ENCODE measurements at places on chromosomes 1 and 21.

GRCh38 chr1:30742963-30743559 lies 14.5 kb downstream of the LAPTM5 start:
- DNase-seq: no peak

- DNase-seq: no peak
Observed at GRCh38 chr1:18629659-18630510, 761 bp upstream of the PAX7 start.

DNA sequence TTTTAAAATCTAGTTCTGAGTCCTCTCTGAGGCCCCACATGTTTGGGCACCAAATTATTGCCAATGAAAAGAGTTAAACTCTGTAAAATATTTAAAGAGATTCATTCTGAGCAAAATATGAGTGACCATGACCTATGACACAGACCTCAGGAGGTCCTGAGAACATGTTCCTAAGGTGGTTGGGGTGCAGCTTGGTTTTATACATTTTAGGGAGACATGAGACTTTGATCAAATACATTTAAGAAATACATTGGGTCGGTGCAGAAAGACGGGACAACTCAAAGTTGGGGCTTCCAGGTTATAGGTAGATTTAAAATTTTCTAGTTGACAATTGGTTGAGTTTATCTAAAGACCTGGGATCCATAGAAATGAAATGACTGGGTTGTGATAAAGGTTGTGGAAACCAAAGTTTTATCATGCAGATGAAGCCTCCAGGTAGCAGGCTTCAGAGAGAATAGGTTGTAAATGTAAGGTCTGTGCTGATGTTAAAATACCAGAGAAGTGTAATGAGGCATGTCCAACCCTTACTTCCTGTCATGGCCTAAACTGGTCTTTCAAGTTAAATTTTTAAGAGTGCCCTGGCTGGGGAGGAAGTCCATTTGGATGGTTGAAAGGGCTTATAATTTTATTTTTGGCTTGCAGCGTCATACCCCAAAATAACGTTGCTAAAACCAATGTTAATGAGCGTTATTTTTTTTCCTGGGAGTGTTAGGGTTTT lies 274.9 kb downstream of the NUF2 start:
- DNase-seq: no peak

DNA sequence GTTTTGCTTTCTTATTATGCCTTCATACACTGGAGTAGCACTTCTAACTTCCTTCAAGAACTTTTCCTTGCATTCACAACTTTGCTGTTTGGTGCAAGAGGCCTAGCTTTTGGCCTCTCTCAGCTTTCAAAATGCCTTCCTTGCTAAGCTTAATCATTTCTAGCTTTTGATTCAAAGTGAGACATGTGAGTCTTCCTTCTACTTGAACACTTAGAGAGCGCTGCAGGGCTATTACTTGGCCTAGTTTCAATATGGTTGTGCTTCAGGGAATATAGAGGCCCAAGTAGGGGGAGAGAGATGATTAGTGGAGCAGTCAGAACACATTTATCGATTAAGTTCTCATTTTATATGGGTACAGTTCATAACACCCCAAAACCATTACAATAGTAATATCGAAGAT lies 12.4 kb downstream of the ANGEL2 start:
- DNase-seq: no peak

DNA sequence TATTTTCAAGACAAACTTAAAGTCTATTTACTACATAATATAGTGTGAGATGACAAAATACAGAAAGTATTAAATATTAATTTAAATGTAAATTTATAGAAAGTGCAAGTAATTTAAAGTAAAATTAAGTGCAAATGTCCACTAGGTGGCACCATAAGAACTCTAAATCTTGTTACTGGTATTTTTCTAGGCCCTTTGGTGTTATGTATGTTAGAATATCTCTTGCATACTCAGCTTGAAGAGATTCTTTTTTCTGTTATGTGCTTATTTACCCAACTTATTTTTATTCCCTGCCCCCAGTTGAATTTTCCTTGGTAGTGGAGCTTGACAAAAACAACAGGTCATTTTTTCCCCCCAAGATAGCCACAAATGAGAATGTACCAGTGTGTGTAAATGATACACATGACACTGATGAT lies 71.5 kb downstream of the RPS6KC1 start:
- peak; percentile 13 for DNase-seq

DNA sequence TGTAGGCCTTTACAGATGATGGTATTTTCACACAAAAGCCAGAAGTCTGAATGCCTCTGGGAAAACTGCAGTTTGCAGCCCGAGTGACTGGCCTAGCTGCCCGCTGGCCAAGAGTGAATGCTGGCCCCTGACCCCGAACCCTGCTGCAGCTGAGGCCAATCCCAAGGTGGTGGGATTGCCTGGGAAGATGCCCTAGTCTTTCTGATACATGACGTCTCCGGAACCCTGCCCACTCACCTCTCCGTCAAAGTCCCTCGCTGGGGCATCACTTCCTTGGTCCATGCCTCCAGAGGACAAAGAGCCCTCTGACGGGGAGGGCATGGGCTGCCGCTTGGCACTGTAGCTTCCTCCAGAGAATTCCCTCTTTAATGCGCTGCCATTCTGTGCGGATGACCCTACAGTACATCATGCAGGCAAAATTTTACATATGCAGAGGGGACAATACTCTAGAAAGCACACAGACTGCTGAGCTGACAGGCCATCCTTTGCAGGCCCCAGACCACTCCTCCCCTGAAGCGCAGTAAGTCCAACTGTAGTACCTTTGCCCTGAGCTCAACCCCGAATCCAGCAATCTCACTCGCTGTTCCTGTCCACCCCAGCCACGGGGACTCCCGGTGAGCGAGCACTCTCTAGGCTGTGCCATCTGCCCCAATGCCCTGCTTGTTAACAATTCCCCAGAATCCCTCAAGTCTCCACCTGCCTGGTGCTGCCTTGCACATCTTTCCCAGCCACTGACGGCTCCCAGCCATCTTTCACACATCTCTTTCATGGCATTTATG lies 54.7 kb downstream of the COQ8A start:
- DNase-seq: no peak

GRCh38 chr1:84171481-84171880 lies 27.4 kb downstream of the PRKACB start:
- no peak for DNase-seq

DNA sequence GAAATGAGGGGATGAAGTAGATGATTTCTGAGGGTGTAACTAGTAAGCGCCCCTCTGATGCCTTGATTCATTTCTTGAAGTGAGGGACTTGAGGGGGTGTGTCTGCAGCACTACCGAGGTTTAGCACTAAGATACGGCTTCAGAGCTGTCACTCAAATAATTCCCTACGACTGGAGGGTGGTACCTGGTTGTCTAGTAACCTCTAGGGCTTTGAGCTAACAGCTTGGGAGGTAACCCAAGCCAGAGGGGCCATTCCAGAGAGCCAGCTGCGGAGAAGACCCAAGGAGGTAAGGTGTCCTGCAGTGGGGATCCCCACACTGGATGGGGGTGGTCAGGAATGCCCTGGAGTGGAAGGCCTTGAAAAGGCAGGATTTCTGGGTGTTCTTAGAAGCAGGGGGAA lies at the start of gene TTC24:
TTC24 (plus strand) TSS at position 252 of the 400 bp plus-strand sequence. CDS start 1,642 bp downstream, outside the sequence.
- no peak for DNase-seq

DNA sequence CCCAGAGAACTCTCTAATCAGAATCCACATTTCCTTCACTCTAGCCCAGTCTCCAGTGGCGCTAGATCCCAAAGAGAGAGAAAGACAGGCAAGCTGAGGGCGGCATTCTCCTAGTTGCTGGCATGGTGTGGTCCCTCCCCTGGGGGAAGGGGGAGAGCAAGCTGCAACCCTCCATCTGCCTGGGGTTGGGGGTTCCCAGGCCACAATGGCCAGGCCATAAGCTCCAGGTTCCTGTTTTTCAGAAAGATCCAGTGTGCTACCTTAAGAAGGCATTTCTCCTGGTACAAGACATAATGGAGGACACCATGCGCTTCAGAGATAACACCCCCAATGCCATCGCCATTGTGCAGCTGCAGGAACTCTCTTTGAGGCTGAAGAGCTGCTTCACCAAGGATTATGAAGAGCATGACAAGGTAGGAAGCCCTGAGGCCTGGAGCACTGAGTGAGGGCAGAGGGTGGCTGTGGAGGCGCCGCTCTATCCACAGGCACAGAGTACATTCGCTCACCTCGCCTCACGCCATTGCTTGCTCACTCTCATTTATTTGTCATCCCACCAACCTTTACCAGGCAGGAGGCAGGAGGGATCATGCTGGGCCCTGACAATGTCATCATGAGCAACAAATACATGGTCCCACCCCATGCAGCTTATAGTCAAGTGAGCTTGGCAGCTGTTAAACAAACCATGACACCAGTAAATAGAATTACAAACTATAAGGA lies 6.6 kb downstream of the CSF1 start:
- DNase-seq: no peak

DNA sequence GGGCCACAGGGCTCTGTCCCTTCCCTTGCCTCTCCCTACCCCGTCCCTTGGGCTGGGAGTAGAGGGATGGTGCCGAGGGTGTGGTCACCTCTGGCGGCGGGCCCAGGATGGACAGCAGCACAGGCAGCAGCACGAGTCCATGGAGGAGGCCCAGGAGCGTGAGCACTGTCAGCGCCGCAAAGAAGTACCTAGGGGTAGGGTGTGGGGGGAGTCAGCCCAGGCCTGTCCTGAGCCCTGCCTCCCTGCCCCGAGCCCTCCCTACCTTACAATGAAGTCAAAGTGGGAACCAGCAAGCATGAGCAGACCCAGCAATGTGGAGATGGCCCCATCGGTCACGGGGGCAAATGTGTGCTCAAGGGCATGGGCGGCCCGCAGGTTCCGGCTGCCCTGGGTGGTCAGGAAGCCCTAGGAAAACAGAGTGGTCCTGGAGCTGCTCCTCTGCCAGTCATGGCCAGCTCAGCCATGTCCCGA lies 14.7 kb downstream of the BTBD19 start:
- DNase-seq: no peak

GRCh38 chr1:163701783-163702374 lies 380.1 kb downstream of the NUF2 start:
- no peak for DNase-seq

GRCh38 chr1:244337839-244338238 lies 113.9 kb downstream of the ADSS2 start:
- no peak for DNase-seq

DNA sequence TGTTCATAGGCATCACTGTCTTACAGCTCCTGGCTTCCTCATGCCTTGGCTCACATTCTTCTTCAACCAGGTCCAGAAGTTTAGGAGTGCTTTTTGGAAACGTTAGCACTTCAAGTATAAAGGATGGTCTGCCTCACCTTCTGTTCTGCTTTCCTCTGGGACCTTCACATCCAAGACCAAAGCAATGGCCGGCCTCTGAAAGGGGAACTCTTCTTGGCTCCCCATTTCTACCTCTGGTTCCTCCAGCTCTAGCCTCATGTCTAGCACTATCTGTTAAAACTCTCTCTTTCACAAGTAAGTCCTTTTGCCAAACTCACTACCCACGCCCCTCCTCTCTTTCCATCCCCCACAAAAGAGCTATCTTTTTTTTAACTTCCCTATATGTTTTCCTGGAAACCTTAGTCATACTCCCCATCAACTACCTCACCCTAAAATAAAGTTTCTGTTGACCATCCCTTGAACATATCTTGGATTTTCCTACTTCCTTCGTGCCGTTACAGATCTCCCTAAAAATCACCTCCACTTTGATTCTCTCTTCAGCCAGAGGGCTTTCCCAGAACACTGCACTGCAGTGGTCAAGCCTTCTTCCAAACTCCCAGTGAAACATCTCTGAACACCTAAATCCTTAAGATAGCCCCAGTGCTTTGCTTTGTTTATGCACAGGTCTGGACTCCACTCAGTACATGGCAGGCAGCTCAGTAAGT lies 7.9 kb downstream of the SORT1 start:
- DNase-seq: no peak

DNA sequence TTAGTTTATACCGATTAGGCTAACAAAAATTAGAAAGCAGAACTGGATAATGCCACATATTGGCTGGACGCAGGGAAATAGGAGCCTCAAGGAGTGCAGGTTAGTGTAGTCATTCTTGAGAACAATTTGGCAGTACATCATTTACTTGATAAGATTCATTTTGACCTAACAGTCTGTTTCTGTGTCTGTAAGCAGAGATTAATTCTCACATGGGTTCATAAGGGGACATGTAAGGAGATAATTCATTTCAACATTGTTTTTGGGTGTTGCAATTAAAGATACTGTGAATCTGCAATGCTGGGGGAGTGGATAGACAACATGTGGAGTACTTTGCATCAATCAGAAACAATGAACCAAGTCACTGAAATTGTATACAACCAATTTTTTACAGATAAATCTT lies 32.0 kb downstream of the AGO3 start:
- no peak for DNase-seq

DNA sequence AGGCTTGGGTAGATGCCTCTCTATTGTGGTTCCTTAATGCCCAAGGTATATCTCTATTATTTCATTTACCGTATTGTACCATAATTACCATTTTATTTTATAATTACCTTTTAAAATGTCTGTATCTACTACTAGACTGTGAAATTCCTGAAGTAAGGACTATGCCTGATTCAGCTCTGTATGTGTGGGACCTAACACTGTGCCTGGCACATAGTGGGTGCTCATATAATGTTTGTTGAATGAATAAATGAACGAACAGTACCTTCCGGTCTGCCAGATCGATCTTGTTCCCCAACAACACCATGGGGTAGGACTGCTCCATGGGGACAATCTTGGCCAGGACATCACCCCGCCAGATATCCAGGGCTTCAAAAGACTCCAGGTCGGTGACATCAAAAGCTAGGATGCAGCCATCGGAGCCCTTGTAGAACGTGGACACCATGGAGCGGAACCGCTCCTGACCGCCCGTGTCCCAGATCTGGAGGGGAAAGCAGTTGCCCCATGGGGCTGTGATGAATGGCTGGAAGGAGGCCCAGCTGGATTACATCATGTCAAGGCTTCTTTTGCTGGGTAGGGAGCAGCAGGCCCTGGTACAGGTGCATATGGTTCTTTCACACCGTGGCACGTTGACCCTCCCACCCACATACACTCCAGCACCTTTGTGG lies 10.8 kb downstream of the RAB7B start:
- no peak for DNase-seq

DNA sequence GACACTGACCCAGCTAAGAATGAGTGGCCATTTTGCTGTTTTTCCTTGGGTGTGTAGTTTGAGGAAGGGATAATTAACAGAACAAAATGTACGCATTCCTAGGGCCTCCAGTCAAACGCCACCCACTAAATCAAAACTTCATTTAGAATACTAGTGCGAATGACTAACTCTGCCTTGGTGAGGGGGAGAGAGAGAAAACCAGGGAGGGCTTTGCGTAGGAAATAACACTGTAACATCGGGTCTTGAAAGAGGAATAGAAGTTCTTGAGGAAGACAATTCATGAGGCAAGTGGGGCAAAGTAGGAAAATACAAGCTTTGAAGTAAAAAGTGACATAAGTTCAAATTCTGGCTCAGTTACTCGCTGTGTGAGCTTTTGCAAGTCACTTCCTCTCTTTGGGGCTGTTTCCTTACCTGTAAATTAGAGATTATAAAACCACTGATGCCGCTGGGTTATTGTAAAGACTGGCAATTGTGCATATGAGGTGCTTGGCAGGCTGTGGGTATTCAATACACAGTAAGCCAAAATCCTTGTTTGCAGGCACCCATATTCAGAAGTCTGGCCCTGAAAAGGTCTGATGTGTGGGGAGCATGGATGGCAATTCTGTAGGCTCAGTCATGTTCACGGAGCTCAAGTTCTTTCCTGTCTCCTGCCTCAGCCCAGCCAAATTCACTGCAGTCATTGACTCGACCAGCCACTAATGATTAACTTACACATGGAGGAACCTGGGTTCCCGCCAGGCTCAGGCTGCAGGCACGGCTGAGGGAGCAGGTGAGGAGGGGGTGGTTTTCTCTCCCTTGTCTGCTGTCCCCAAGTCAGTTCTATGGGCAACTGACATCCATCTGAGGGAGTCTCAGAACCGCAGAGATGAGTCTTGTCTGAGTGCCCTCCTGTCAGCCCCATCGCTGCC lies 140.3 kb upstream of the CSF3R start:
- no peak for DNase-seq

GRCh38 chr1:5991381-5992025 lies 722 bp downstream of the NPHP4 start:
- DNase-seq: peak; percentile 41
